Left renal pelvis (tissue), 4 donors: ENCODE measurements at places on chromosomes 11 and 22. TPM values are rescaled to one million over a fixed set of nuclear protein-coding genes. Genes with fewer than 3 reads are reported as not detected.

Gene LRRN4CL
- 9.5 TPM for polyA plus RNA-seq

GRCh38 chr22:30161051-30161469 lies 80.8 kb downstream of the HORMAD2 start:
- DNase-seq: no peak

GRCh38 chr11:106087815-106088435 lies 10.5 kb downstream of the AASDHPPT start:
- DNase-seq: no peak

- DNase-seq: no peak
Observed at GRCh38 chr11:6152126-6152525, 18.0 kb downstream of the OR52B2 start.

Gene CSNK2A3
- polyA plus RNA-seq: 1.3 TPM

Gene SAAL1
- polyA plus RNA-seq: 27.8 TPM

DNA sequence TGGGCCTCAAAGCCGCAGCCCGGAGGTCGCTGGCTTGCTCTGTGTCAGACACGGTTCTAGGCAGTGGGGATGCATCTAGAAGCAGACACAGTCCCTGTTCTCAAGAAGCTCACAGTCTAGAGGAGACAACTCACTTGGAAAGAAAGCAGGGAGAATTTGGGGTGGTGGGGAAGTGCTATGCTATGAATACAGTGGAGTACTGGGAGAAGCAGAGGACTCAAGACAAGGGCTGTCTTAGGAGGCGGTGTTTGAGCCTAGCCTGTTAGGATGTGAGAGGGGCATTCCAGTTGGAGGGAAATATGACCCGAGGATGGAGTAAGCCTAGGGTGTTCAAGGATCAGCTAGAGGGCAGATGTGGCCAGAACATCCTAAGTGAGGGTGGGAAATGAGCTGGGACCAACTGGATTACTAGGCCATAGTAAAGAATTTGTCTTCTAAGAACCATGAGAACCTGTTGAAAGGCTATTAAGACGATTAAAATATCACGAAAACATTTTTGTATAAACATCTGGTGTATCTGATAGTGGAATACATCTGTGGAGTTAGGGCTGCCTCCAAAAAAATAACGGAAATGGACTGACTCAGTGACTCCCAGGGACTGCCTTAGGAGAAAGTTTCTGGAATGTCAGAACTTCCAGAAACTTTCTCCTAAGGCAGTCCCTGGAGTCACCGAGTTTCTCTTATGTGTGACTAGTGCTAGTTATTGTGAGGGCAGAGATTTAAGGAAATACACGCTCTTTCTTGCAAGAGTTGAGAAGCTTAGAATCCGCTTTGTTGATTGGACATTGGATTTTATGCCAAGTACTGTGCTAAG lies 1.1 kb upstream of the PITPNB start:
- DNase-seq: peak; percentile 24

DNA sequence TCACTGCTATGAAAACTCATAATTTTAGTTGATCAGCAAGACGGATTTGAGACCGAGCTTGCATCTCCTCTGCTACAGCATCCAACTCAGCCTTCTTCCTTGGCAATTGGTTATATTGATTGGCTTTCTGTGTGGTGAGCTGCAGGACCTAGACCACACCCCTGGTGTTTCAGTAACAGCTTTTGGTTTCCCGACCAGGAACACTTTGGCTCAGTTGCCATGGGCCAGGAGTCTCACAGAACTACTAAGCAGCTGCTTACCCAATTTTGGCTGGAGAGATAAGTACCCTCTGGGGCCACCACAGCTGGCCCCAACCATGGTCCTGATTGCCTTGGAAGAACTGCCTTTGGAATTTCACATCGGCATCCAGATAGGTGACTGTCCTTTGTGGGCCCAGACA lies at the start of gene GLYATL1:
TSS of gene GLYATL1 (plus strand) at position 212 of the 400 bp plus-strand sequence. CDS start 7,600 bp downstream, outside the sequence.
- no peak for DNase-seq

DNA sequence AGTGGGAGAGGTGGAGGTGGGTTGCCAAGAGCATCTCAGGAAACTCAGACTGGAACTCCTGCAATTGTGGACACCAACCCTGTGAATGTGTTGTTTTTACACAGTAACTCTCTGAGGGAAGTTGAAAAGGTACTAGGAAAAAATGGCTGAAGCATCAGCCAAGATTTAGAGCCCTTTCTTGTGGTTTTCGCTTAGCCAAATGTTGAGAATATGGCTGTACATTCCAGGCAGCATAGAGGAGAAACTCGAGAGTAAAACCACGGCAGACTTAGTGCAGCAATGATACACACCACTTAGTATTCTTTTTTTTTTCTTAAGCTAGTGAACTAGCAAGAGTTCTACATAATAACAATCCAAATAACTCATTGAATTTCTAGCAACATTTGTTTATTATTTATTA lies 309.7 kb upstream of the MTNR1B start:
- DNase-seq: no peak

Gene MRGPRX4
- not detected for polyA plus RNA-seq

Gene TIMP3
- polyA plus RNA-seq: 110 TPM

GRCh38 chr11:6693342-6694228 lies 10.4 kb upstream of the MRPL17 start:
- DNase-seq: no peak

Gene P2RY2
- 0.84 TPM for polyA plus RNA-seq

- DNase-seq: no peak
Observed at GRCh38 chr11:32939046-32939445, 46.4 kb downstream of the QSER1 start.

Gene GSTT2B
- 27.6 TPM for polyA plus RNA-seq

DNA sequence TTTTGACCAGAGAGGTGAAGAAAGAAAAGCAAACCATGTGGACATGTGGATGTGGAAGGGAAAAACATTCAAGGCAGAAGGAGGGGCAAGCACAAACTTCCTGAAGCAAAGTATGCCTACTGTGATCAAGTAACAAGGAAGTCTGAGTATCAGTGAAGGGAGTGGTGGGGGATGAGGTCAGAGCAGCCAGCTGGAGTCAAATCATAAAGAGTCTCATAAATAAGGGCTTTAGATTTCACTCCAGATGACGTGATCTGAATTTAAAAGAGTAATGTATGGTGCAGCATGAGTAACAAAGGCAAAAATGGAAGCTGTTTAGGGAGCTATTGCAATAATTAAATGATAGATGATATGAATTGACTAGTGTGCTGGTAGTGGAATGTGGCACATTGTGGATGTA lies 665.4 kb upstream of the CCDC90B start:
- no peak for DNase-seq

DNA sequence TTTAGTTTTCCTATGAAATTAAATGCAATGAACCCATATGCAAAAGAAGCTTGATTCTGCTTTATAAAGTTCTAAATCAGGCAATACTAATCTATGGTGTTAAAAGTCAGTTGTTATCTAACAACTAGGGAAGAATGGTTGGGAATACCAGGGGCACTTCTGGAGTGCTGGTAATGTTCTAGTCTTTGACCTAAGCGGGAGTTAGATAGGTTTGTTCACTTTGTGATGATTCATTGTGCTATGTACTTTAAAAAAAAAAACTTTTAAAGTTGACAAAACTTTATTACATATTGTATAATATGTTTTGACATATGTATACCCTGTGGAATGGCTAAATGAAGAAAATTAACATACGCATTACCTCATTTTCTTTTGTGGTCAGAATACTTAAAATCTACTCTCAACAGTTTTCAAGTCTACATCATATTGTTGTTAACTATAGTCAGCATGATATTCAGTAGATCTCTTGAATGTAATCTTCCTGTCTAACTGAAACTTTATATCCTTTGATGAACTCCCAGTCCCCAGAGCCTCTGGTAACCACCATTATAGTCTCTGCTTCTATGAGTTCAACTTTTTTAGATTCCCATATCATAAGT lies 39.2 kb downstream of the BIRC2 start:
- DNase-seq: no peak

Gene DRICH1
- polyA plus RNA-seq: 2.2 TPM

GRCh38 chr11:3802011-3802790 lies 4.8 kb upstream of the NUP98 start:
- no peak for DNase-seq

DNA sequence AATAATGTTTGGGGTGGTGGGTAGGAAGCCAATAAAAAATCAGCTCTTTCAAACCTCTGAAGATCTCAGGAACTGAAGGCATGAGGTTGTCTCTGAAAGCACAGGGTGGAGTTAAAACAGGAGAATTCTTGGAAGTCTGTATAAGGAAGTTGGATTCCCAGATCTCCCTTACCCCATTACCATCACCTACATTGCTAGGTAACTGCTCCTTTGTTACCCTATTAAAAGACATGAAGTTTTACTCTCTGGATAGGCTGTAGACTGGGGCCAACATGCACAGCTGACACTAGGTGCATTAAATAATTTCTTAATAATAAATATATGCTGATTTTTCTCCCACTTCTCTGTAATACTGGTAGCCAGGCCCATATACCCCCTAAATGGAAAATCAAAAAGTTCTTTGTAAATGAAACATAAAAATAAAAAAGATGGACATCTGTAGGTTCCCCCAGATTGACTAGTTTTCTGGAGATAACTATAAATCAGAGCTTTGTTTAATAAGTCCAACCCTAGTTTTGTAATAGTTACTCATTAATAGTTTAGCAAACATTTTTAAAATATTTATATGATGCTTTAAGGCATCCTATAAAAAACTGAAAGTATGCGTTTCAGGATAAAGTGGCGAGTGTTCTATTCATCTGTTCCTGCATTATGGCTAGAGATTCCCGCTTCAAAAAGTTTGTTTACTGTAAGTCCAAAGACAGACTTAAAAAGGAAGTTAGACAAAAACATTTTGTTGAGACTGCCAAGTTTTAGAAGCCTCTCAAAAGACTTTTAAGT lies 63.8 kb downstream of the KIF18A start:
- no peak for DNase-seq

GRCh38 chr22:41600976-41601375 lies 11.3 kb upstream of the PMM1 start:
- no peak for DNase-seq

Gene C1QTNF4
- 6.1 TPM for polyA plus RNA-seq

DNA sequence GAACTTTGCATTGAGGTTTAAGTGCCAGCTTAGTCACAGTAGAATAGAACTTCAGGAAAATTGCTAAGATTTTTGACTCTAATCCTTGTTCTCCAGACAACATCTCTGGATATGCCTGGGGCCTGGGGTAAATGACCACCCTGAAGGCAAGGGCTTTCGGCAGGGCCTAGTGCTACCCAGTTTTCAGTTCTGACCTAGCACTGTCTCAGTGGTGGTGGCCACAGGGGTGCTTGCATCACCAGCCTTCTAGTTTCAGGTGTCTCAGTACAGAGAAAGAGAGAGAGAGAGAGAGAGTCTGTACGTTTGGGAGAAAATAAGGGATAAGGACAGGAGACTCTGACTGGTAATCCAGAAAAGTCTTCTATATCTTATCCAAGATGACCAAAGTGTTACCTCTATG lies 890.5 kb downstream of the JRKL start:
- no peak for DNase-seq

- DNase-seq: no peak
Observed at GRCh38 chr11:126281666-126282175, 1.2 kb upstream of the TIRAP start.

DNA sequence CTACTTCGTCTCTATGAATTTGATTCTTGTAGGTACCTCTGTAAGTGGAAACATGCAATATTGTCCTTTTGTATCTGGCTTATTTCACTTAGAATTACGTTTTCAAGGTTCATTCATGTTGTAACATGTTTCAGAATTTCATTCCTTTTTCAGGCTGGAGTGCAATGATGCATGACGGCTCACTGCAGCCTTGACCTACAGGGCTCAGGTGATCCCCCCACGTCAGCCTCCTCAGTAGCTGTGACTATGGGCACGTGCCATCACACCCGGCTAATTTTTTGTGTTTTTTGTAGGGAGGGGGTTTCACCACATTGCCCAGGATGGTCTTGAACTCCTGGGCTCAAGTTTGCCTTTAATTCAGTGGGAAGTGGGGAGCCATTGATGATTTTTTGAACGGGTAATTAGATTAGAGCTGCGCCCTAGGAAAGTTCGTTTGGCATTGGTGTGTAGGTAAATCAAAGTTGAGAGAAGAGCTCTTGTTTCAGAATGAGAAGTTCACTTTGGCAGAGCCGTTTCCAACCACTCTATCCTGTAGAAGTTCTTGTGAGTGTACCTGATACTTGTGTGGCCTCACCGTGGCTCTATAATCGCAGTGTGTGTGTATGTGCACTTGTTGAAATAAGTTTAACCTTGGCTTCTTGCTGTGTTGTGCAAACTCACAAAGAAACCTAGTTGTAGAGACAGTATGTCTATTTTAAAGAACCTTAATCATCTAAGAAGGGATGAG lies 115.9 kb downstream of the NAV2 start:
- DNase-seq: no peak

DNA sequence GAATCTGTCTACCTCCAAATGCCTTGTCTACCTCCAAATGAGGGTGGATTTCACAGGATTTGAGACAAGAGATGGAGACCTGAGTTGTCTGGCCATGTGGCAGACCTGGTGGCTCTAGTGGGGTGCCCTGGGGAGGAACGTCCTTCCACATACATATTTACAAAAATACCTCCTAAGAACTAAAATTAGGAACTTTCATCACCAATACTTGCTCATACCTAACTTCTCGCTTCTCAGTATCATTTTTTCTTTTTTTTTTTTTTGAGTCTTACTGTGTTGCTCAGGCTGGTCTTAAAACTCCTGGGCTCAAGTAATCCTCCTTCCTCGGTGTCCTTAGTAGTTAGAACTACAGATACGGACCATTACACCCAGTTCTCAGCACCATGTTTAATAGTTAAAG lies 117.9 kb downstream of the MED15 start:
- no peak for DNase-seq

DNA sequence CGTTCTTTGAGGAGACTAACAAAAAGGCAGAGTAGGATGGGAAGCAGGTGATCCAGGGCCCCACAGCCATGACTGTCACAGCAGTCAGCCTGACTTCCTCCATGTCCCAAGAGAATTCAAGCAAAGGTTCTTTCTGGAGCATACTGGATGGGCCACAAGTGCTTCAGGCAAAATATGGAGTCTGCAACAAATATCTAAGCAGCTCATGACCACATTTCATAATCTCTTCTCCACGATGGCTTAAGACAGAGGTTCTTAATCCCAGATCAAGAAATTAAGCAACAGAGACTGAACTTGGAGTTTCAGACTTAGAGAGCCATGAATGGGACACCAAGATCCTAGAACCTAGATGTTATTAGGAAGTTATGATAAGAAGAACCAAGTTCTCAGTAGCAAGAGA lies 31.6 kb downstream of the GUCY1A2 start:
- DNase-seq: no peak

- no peak for DNase-seq
Observed at GRCh38 chr22:27533105-27533745, 268.3 kb downstream of the MN1 start.

- no peak for DNase-seq
Observed at GRCh38 chr11:85115798-85116197, 511.3 kb downstream of the DLG2 start.

DNA sequence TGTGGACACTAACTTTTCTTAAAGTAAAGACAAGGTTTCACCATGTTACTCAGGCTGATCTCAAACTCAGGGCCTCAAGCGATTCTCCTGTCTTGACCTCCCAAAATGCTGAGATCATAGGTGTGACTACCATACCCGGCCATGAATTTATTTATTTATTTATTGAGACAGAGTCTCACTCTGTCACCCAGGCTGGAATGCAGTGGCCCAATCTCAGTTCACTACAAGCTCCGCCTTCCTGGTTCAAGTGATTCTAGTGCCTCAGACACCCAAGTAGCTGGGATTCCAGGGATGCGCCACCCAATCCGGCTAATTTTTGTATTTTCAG lies 29.7 kb upstream of the PCF11 start:
- no peak for DNase-seq

Gene KRTAP5-11
- polyA plus RNA-seq: 0.29 TPM

Gene HBE1
- polyA plus RNA-seq: 4.2 TPM

Gene SLC15A3
- polyA plus RNA-seq: 30.1 TPM

Gene MFRP
- polyA plus RNA-seq: not detected

GRCh38 chr11:78560153-78560552 lies 14.5 kb downstream of the NARS2 start:
- no peak for DNase-seq

Gene EMID1
- polyA plus RNA-seq: 77.6 TPM
